ENCODE measurements at places on chromosomes 5 and 9. TPM values are rescaled to one million over a fixed set of nuclear protein-coding genes. Genes with fewer than 3 reads are reported as not detected.

GRCh38 chr9:23962101-23962500 is 136.1 kb upstream of the ELAVL2 start:
- DNase-seq = no peak

DNA sequence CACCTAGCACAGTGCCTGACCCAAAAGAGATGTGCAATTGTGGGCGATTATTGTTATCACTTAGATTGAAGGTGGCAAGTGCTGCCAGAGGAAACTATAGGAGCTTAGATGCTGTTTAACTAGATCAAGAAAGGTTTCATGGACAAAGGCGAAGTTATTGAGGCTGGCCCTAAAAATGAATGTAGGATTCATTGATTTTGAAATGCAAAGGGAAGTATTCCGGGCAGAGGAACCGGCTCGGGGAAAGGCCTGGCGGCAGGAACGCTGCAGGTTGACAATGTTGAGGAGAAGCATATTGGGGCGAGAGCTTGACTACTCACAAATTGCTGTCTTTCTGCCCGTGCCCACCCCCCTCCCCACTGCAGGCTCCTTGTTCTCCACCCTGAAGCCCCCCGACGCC is 37.4 kb upstream of the TTC1 start:
- no peak for DNase-seq

- DNase-seq = no peak
Observed at GRCh38 chr5:76177978-76178377, 94.8 kb downstream of the SV2C start.

GRCh38 chr5:62649025-62649424 is 70.4 kb downstream of the LRRC70 start:
- no peak for DNase-seq

GRCh38 chr5:149860801-149861322 is 83.7 kb downstream of the PDE6A start:
- no peak for DNase-seq

DNA sequence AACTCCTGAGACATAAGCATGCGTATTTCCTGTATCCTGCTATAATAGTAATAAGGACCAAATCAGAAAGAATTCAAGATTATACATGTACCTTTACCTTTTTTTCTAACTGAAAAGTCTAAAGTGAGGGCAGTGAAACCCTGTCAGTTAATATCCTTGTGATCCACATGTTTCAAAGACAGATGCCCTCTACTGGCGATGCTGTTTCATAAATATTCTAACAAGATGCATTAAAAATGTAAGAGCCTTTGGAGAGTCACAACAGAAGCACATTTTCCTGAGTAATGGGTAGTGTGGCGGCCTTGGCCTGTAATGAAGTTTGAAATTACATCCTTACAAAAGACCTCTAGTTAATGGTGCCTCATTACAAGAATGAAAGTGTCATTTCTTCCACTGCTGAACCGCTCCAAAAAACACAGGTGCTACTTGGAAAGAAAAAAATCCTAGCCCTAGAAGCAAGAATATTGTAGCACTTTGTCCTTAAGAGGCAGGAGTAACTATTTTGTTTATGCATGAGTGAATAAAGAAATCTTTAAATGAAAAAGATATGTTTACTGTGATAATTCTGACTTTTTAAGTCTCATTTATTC is 232.6 kb downstream of the EPB41L4A start:
- DNase-seq = no peak

GRCh38 chr9:137462396-137462985 is 3.4 kb upstream of the NSMF start:
- no peak for DNase-seq

DNA sequence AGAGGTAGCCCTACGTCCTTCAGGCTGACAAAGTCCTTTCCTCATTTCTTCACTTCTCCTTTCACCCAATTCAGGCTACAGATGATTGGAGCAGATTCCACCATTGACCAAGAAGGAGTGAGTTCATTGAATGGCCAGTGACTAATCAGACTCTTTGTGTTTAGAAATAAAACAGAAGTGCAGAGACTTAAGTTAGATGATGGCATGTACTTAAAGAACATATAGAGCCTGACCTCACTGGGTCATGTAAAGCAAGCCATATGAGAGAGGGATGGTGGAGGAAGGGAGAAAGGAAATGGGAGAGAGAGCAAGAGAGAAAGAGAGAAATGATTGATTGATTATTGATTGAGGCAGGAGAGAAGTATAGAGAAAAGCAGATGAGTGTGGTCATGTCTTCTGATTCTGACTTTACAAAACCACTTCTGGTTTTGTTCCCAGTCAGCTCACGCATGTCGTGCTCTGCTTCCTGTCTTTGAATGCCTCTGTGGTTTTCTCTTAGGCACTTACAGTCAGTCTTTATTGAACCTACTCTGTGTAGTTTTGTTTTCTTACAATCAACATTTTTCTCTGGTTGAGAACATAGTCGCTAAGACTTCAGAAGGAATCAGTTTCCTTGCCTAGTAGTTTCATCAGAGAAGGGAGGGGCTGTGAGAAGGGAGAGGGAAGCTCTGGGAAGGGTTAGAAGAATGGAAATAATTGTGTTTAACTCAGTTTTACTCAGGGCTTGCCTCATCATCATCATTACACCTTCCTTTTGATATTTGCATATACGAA is 149.2 kb upstream of the KLF9 start:
- DNase-seq = no peak

DNA sequence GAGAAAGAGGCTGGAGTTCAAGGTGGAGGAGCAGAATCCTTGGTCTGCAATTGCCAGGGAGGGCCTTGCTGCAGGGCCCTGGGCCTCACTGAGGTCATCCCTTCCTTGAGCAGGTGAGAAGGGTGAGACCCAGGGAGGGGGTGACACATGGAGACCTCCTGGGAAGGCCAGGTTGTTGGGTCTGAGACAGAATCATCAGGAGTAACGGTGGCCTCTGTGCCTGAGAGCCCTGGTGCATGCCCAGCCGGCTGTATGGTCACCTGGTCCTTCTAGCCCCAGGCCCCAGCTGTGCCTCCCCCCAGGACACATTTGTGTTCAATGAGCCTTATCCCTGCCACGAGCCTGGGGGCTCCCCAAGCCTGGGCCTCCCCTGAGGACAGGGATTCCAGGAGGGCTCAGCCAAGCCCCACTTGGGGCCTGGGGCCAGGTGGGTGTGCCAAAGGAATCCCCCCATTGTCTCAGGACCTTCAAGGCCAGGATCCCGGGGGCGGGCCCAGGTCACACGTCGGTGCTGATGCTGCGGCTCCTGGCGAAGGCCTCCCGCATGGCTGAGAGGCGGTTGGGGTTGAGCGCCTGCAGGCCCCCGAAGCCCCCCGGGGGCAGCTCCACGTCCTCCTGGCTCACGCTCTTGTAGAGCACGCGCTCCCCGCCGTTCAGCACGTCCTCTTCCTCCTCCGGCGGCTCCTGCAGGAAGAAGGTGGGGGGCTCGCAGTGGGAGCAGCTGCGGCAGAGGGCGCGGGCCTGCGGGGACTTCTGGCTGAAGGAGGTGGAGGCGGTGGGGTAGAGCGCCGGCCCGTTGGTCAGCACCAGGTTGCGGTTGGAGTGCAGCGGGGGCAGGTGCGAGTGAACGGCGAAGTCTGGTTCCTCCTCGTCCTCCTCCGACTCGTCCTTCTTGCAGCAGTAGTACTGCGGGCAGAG is 30.4 kb downstream of the FAM163B start:
- DNase-seq = no peak

DNA sequence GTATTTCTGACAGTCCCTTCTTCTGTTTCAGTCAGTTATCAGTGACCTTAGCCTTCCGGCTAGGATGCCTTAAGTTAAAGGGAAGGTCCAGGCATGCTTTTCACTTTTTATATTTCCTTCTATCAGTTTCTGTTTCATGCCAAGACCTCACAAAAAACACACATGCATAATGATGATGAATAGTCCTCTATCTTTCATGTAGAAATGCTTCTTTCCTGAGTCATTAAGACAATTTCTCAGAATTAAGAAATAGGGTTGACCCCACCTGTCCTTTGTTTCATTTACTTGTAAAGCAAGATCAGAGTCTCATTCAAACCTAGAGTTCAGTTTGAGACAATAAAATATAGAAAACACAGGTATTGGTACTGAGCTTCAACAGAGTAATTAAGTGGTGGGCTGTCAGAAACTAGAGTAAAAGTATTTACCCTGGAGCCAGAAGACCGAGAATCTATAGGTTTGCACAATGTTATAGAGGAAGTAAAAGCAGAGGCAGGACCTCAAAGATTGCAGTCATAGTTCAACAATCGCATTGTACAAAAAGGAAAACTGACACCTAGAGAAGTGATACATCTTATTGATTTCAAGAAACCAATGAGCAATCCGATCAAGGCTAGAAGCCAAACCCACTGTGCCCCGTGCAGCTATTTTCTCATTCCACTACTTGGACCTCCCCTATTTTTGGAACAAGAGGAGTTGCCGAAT is 118.7 kb upstream of the PUM3 start:
- no peak for DNase-seq

DNA sequence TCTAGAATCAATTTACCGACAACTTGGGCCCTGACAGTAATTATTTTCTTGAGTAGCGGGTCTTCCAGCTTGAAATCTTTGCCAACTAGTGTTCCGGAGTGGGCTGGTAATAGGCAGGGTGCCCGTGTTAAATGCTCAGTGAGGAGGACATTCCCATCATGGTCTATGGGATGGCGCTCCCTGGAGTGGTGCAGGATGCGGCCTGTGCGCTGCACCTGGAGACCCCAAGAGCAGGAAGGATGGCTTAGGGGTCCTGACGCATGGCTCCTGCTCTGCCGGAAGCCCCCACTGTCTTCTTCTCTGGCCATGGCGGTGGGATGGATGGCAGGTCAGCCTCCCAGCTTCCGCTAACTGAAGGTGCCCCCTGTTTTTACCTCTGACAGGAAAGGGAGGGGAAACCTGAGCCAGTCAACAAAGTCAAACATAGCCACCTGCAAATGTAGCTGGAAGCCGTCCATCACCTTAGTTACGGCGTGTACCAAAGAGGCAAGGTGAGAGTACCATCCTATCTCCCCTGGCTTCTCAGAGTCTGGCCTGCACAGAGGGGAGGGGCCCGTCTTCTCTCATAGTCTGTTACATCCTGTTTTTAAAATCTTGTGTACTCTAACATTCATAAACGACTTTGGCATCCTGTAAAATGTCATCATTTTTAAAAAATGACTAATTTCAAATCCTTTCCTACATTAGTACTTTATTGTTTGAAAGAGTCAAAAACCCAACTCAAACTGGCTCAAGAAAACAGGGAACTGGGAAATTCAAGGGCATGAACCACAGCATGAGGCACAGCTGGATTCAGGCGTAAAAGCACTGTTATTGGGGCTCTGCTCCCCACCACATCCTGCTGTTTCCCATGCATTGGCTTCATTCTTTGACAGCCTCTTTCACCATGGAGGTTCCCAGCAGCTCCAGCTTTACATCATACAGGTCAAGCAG is 28.5 kb upstream of the UNC5A start:
- no peak for DNase-seq

- no peak for DNase-seq
Observed at GRCh38 chr9:33041432-33042188, 16.5 kb downstream of the DNAJA1 start.

DNA sequence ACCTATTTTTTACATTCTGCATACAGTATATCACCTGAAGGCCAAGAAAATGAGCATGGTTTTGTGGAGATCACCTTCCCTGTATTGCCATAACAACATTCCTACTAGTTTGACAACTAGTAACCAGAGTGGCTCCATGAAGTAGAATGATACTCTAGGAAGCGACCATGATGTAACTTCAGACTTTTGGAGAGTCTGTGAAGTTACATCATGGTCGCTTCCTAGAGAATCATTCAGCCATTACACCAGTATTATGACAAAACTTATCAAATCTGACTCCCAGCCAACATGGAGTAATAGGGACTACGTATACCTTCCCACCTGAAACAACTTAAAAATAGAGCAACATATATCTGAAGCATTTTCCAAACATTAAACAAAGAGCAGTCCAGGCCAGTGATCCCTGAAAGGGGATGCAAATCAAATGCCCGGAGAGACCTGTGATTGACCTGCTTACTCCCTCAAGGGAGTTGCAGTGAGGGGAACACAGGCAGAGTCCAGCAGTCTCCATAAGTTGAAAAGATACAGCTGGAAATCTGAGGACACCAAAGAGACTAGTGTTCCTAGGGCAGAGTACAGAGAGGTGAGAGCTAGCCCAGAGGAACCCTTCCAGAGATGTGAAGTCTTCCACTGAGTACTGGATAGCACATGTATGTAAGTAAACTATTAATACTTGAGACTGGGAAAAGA is 7.8 kb downstream of the ECM2 start:
- no peak for DNase-seq

DNA sequence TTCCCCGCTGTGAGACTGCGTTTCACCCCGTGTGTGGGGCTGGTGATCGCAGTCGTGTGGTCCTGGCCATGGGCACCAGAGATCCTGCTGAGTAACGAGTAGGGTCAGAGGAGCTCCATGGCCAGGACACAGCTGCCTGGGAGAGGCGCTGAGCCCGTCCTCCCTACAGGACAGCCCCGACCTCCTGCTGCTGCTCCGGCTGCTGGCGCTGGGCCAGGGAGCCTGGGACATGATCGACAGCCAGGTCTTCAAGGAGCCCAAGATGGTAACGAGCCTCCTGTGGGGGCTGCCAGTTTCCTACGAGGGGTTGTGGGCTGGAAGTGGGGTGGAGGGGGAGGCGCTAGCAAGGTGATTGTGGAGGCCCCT is 11.0 kb downstream of the NELFB start:
- DNase-seq = no peak

DNA sequence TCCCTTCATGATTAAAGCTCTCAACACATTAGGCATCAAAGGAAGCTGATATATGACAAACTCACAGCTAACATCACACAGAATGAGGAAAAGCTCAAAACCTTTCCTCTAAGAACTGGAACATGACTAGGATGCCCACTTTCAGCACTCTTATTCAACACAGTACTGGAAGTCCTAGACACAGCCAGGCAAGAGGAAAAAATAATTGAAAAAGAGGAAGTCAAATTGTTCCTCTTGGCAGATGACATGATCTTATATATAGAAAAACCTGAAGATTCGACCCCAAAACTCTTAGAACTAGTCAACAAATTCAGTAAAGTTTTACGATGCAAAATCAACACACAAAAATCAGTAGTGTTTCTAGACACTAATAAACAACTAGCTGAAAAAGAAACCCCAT is 144.3 kb upstream of the NREP start:
- no peak for DNase-seq

The STOM gene
- total RNA-seq = 60.4 TPM

The TRAPPC13 gene
- 16.8 TPM for total RNA-seq

The CCDC180 gene
- total RNA-seq = 8.2 TPM

The SHOC1 gene
- not detected for total RNA-seq

The ITGA2 gene
- total RNA-seq = 7.2 TPM

The HSPA4 gene
- total RNA-seq = 411 TPM

The AMBP gene
- 3.0 TPM for total RNA-seq

The SHC3 gene
- 7.1 TPM for total RNA-seq

The C5orf58 gene
- total RNA-seq = 1.6 TPM

The LCN1 gene
- total RNA-seq = not detected

The ACSL6 gene
- total RNA-seq = 2.4 TPM

The TUSC1 gene
- 4.3 TPM for total RNA-seq

The CLPTM1L gene
- total RNA-seq = 102 TPM

The LHX3 gene
- not detected for total RNA-seq
